ENCODE measurements at places on chromosomes 11 and 22. TPM values are rescaled to one million over a fixed set of nuclear protein-coding genes. Genes with fewer than 3 reads are reported as not detected.

Gene DEUP1
- 0.38 TPM for total RNA-seq

- H3K27me3 ChIP-seq: no peaks in the 10 kb centered on the region
- H3K4me3 ChIP-seq: no peak overlapping the region
- no peak for DNase-seq
- peaks cover 5% of the 10 kb centered on the region for H3K4me1 ChIP-seq
- no peak overlapping the region for H3K27ac ChIP-seq
Measured at GRCh38 chr11:32310214-32310601, 125.1 kb downstream of the WT1 start.

DNA sequence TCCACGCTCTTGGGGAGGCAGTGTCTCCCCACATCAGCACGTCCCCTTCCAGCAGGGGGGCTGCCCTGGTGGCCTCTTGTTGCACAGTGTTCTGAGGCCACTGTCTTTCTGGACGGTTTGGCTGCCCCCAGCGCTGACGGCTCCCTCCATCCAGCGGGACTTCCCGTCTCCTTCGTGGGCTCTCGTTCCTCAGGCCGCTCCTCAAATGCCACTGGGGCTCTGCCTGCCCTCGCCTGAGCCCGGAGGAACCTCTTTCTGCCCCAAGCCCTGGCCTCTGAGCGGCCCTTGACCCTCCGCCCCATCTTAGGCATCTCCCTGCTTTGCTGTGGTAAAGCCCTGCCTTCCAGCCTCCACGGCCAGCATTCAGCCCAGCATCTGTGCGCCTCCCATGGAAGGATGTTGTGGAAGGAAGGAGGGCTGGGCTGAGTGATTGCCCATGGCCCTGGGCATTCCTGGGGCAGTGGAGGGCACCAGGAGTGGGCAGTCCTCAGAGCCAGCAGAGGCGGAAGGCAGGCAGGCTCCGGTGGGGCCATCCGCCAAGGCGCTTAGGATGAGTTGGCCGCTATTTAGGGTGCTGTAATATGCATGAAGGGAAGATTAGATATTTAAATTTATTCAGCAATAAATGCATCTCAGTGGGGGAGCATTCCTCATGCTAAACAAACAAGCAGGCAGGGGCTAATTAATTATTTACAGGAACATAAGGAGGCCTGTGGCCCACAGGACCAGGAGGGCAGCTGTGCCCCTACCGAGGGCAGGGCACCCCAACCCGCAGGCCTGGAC, 17.8 kb downstream of the OTUB1 start:
- peaks cover 11% of the 10 kb centered on the region for H3K4me1 ChIP-seq
- H3K27me3 ChIP-seq: peaks cover 74% of the 10 kb centered on the region
- DNase-seq: no peak
- H3K36me3 ChIP-seq: no peaks in the 10 kb centered on the region

- H3K4me3 ChIP-seq: no peak overlapping the region
- no peaks in the 10 kb centered on the region for H3K27me3 ChIP-seq
- no peak overlapping the region for H3K27ac ChIP-seq
- peaks cover 16% of the 10 kb centered on the region for H3K36me3 ChIP-seq
- no peak for DNase-seq
Measured at GRCh38 chr22:19412923-19413322, 18.6 kb downstream of the HIRA start.

GRCh38 chr22:24284747-24285203, 14.1 kb downstream of the SPECC1L start:
- H3K4me3 ChIP-seq: no peak overlapping the region
- DNase-seq: no peak
- H3K36me3 ChIP-seq: no peaks in the 10 kb centered on the region
- no peak overlapping the region for H3K27ac ChIP-seq

DNA sequence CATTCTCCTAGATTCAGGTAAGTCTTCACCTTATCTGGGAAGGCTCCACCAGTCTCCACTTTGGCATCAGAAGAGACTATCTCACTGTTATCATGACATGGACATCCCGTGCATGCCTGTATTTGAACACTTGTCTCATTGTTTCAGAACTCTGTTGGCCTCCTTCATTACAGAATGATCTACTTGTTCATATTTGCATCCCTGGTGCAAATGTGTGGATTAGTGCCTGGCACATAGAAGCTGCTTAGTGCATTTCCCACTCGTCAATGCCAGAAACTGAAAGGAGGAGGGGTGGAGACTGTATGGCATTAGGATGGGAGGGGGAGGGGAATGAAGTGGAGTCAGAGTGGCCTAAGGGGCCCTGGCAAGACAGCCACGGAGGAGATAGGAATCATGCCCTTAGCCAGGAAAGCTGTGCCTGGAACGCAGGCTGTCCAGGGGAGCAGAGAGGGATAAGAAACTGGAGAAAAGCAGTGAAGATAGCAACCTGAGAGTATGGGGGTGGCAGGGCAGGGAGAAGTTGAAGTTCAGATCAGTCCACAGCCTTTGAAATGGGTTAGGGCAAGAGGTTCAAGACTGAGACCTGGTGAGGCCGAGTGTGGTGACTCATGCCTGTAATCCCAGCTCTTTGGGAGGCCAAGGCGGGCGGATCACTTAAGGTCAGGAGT, 53.8 kb upstream of the CAPRIN1 start:
- peaks cover 8% of the 10 kb centered on the region for H3K27me3 ChIP-seq
- H3K4me1 ChIP-seq: no peaks in the 10 kb centered on the region
- no peaks in the 10 kb centered on the region for H3K36me3 ChIP-seq
- DNase-seq: no peak
- H3K4me3 ChIP-seq: no peak overlapping the region

- H3K27me3 ChIP-seq: no peaks in the 10 kb centered on the region
- no peak overlapping the region for H3K27ac ChIP-seq
- no peaks in the 10 kb centered on the region for H3K36me3 ChIP-seq
Measured at GRCh38 chr11:134670961-134671370, 258.9 kb upstream of the B3GAT1 start.

DNA sequence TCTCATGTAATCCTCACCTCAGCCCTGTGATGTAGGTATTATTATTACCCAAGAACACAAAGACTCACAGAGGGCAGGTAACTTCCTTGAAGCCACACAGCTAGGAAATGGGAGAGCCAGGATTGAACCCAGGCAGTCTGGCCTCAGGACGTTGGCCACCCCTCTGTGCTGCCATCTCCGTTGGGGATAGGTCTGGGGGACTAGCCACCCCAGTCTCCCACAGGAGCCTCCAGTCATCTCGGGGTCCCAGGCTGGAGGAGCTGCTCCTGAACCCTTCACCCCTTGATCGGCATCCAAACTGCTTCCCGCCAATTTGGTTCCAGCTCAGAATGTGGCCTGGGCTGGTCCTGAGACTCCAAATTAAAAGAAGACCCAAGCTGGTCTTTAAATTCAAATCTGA, 10.4 kb upstream of the TCF20 start:
- H3K4me1 ChIP-seq: peaks cover 8% of the 10 kb centered on the region
- no peak overlapping the region for H3K4me3 ChIP-seq
- no peaks in the 10 kb centered on the region for H3K36me3 ChIP-seq
- peaks cover 64% of the 10 kb centered on the region for H3K27me3 ChIP-seq
- H3K27ac ChIP-seq: no peak overlapping the region
- DNase-seq: no peak

DNA sequence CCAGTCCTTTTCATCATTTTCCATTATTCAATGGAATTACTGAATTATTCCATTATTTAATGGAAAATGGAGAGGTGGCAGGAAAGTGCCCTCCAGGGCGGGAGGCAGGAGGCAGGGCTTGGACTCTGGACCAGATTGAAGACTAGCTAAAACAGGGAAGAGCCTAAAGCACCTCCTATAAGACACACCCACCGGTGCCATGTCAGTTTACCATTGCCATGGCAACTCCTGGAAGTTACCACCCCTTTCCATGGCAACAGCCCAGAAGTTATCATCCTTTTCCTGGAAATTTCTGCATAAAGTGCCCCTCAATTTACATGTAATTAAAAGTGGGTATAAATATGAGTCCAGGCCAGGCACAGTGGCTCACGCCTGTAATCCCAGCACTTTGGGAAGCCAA, 443.7 kb downstream of the TBC1D22A start:
- DNase-seq: no peak
- no peaks in the 10 kb centered on the region for H3K36me3 ChIP-seq
- no peak overlapping the region for H3K27ac ChIP-seq
- no peaks in the 10 kb centered on the region for H3K27me3 ChIP-seq
- H3K4me1 ChIP-seq: no peaks in the 10 kb centered on the region

DNA sequence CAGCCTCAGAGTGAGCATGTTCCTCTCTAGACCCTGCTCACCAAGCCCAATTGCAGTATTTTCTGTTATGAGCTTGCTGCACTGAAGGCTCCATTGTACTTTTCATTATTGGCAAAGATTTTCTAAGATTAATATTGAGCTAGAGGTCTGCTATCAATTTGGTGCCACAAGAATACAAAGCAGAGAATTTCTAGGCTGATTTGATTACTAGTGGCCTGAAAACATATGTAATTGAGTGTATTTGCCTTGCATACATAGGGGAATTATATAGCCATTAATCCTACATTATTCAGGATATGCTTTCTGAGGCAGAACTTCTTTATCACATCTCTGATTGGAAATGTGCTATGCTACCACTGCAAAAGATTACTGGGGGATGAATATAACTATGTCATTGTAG, 322.9 kb upstream of the ZC3H12C start:
- H3K27ac ChIP-seq: no peak overlapping the region
- no peaks in the 10 kb centered on the region for H3K4me1 ChIP-seq
- no peak for DNase-seq

GRCh38 chr22:46879083-46879482, 116.6 kb downstream of the TBC1D22A start:
- no peaks in the 10 kb centered on the region for H3K4me1 ChIP-seq
- no peak overlapping the region for H3K27ac ChIP-seq
- H3K4me3 ChIP-seq: no peak overlapping the region
- no peaks in the 10 kb centered on the region for H3K27me3 ChIP-seq
- H3K36me3 ChIP-seq: no peaks in the 10 kb centered on the region

Data from H1 (cell line).